Glutamatergic neuron (in vitro differentiated cells): ENCODE measurements at places on chromosomes 3 and 15.

DNA sequence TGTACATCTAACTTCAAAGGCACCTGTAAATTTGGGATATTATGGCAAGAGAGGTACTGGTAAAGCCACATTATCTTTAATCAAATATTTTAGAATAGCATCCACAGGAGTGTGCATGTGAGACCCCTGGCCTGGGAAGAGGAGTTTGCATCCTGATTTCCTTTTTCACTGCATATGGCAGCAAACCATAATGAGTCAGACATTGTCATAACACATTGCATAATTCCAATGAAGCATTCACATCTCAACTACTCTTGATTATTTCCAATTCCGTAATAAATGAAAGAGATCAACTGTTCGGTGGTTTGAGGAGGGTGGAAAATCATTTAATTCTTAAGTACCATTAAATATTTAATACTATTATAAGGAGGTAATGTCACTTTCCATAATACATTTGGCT is 215.0 kb downstream of the MECOM start:
- no peak for DNase-seq

DNA sequence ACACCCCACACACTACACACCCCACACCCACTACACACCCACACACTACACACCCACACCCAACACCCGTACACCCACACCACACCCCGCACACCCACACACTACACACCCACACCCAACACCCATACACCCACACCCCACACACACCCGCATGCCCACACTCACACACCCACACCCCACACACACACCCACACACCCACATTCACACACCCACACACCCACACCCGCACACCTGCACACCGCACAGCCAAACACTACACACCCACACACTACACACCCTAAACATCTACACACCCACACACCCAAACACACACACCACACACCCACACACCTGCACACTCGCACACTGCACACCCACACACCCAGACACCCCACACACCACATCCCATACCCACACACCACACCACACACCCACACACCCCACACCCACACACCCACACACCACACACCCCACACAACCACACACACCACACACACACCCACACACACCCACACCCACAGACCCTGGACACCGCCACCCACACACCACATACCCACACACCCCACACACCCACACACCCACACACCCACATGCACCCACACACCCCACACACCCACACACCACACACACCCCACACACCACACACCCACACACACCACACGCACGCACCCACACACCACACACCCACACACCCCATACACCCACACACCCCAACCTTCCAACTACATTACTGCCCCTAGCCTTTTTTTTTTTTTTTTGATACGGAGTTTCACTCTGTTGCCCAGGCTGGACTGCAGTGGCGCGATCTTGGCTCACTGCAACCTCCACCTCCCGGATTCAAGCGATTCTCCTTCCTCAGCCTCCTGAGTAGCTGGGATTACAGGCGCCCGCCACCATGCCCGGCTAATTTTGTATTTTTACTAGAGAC is 16.9 kb downstream of the CEP19 start:
- no peak for DNase-seq

DNA sequence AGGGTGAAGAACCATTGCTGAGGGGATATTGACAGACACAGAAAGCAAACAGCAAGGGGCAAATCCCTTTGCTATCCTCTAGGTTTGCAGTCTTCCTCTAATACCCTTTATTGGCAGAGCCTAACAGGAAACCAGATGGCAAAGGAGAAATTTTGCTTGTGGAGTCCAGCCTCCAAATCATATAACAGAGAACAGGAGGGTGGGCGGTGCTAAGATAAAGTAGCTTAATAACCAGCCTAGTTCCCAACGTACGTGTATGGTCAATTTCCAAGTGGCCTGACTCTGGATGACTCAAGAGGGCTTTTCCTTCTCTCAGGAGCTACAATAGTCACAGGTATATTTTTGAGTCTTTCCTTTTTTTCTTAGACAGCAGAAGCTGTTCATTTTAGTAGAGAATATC is 404.5 kb downstream of the PDCD6IP start:
- DNase-seq: no peak

GRCh38 chr3:152356870-152357276 is 88.1 kb downstream of the MBNL1 start:
- no peak for DNase-seq

DNA sequence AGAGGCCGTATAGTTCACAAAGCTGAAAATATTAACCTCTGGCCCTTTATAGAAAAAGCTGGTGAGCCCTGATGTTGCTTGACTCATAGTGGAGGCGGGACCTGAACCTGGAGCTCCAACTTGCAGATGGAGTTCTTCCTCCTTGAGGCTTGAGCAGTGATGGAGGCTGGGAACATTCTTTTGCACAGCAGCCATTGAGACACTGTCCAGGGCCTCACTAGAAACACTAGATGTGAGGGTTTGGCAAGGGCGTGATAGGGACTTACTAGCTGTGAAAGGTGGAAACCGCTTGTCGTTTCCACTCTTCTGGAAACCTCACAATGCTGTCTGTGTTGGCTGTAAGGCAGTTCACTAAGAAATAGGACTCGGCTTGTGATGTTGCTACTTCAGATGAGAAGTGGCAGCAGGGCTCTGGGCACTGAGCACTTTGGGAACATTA is 12.5 kb downstream of the SMAD6 start:
- DNase-seq: no peak

- DNase-seq: no peak
Observed at GRCh38 chr3:156689608-156690007, 15.2 kb downstream of the TIPARP start.

DNA sequence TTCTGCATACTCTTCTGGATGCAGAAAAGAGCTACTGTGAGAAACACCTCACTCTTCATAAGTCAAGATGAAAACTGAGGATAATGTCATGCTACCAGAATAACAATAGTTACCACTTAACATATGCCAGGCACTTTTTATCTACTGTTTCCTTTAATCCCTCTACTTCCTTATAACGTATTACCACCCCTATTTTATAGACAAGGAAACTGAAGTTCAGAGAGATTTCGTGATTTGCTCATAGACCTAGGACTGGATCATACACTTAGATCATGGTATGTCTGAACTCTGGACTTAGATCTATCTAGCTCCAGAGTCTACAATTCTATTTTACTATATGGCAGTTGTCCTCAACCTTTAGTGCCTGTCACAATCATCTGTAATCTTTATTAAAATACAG is 155.7 kb upstream of the TSPAN3 start:
- no peak for DNase-seq

- no peak for DNase-seq
Observed at GRCh38 chr3:32440611-32441350, 49.1 kb downstream of the CMTM7 start.

- no peak for DNase-seq
Observed at GRCh38 chr3:157132936-157133335, 27.0 kb downstream of the CCNL1 start.

- no peak for DNase-seq
Observed at GRCh38 chr15:36428102-36428845, 151.2 kb upstream of the CDIN1 start.

- no peak for DNase-seq
Observed at GRCh38 chr3:37086918-37087317, 87.5 kb downstream of the LRRFIP2 start.

DNA sequence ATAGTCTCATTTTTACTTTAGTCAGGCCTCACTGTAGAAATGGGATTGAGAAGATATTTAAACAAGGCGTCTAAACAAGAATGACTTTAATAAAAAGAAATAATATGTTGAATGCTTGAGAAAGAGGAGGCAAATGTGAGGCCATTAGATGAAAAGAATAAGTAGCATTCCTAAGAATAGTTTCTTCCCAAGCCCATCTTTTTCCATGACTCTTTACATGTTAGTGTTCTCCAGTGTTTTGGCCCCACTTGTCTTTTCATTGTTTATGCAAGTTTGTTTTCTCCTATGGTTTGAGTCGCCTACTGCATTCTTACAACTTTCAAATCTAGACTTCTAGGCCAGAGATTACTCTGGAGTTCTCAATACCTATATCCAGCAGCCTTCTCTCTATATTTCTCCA is 39.0 kb downstream of the TSC22D2 start:
- no peak for DNase-seq

- no peak for DNase-seq
Observed at GRCh38 chr3:144380849-144381248, 409.2 kb downstream of the DIPK2A start.

GRCh38 chr3:16912400-16913263 is 27.9 kb downstream of the PLCL2 start:
- DNase-seq: no peak

DNA sequence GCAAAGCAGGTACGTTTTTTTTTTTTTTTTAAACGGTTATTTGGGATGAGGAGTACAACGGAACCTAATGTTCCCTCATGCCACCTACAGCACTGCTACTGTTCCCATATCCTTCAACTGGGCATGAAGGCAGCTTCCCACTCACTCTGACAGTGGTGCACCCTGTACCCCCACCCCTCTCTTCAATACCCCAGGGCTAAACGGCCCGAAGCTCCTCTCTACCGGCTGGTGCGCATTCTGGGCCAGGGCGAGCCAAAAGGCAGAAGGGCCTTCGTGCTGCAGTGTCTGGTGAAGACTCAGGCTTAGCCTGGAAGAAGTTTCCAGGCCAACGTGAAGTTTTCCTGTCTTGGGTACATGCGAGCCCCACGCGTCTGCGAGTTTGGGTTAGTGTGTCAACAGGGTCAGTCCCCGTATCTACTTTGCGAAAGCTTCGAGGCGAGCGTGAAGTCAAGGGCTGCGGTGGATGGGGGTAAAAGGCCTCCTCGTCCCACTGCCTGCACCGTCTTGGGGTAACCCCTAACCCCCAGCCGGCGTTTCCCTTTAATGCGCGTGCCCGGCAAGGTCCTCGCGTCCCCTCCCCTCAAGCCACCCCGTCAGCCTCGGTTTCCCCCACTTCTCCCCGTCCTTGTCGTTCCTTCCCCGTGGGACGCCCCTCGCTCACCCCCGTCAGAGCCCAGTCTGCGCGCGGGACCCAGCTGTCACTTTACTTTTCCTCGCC is 765 bp upstream of the UBE2E2 start:
- peak; percentile 16 for DNase-seq
